NCI-H1417 (cell line): ENCODE measurements at places on chromosomes 12 and 14.

GRCh38 chr12:17928708-17929366 lies 161.2 kb downstream of the RERGL start:
- peak; percentile 38 for DNase-seq

DNA sequence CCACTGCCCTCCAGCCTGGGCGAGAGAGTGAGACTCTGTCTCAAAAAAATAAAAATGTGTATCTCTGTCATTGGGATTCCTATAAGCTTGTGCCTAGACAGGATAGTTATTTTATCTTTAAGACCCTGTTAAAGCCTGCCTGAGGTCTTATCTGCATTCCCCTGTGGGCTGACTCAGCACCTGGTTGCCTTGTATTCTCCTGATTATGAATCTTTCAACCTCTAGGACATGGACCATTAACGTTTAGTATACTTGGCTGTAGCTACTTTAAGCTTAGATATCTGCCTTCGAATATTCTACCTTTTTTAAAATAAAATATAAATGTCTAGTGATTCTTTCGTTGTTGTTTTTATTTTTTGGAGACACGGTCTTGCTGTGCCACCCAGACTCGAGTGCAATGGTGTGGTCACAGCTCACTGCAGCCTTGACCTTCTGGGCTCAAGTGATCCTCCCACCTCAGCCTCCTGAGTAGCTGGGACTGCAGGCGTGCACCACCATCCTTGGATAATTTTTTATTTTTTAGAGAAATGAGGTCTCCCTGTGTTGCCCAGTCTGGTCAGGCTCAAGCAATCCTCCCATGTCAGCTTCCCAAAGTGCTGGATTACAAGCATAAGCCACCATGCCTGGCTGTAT lies 41.3 kb downstream of the RESF1 start:
- no peak for DNase-seq

DNA sequence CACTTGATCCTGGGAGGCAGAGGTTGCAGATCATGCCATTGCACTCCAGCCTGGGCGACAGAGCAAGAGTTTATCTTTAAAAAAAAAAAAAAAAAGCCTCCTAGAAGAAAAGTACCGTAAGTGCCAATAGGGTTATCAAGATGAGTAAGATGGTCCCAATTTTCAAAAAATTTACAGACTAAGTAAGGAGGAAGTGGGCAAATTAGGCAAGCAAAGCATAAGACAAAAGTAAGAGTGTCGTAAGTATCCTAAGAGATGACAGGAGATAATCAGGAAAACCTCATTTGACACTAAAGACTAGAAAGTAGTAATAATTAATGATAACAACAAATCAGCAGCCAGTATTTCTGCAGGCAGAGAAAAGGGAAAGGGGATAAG lies 12.2 kb downstream of the PYM1 start:
- DNase-seq: no peak

DNA sequence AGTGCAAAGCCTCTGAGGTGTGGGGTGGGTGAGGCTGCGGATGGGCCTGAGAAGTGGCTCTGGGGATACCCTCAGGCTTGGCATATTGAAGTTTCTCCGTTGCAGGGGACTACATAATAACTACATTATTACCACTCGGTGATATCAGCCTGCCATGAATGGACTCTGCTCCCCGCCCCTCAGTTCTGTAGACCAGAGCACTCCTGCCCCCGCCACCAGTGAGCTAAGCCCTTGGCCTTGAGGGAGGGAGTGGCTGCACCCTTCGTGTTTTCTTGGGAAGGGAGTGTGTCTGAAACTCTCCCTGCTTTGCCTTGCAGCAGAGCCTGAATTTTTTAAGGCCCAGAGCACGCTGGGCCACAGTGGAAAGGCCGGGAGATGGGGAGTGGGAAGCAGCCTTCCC lies 1.7 kb downstream of the ORAI1 start:
- DNase-seq: no peak

- DNase-seq: no peak
Measured at GRCh38 chr14:75453817-75454434, 26.1 kb downstream of the JDP2 start.

DNA sequence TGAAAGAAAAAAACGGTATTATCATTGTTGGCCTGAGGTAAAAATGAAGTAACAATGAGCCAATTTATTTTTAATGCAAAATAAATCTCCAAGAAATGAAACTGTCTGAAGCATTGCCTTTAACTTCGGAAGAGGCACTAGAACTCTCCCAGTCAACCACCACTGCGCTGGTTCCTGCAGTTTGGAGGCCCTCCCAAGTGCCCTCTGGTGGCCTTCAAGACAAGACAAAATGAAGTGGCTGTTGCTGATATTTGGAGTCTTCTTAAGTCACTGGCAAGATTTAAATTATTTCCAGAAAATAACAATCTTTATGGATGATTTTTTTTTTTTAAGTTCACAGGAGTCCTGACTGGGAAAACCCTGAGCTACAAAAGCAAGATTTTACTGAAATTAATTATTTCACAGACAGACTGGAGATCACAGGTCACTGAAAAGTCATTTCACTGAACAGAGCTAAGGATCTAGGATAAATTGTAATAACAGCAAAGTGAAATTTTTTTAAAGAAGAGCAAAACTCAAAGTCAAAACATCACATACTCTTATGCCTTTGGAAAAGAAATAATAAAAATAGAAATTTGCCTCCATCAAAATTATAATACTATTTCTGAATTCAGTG lies 58.2 kb downstream of the DICER1 start:
- DNase-seq: peak; percentile 25

- no peak for DNase-seq
Measured at GRCh38 chr14:75559451-75560222, 18.8 kb upstream of the FLVCR2 start.

- peak; percentile 19 for DNase-seq
Measured at GRCh38 chr12:75684678-75685616, 173.5 kb upstream of the KRR1 start.

DNA sequence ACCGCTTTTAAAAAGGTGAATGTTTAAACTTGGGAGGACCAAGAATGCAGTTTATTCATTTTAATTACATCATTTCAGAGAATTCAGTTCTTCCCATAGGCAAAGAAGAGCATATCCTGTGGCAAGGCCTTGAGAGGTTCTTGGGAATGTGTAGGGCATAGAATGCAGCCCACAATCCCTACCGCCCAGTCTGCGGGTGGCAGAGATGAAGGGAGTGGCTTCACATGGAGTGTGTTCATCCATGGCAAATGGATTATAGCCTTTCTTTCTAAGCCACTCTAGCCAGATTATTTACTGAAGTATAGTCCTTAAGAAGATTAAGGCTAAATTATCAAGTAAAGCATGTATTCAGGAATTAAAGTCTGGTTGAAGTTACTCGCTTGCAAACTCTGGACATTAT lies 97.4 kb downstream of the TSPAN8 start:
- DNase-seq: no peak

- DNase-seq: no peak
Measured at GRCh38 chr14:61643555-61643954, 51.8 kb upstream of the HIF1A start.

DNA sequence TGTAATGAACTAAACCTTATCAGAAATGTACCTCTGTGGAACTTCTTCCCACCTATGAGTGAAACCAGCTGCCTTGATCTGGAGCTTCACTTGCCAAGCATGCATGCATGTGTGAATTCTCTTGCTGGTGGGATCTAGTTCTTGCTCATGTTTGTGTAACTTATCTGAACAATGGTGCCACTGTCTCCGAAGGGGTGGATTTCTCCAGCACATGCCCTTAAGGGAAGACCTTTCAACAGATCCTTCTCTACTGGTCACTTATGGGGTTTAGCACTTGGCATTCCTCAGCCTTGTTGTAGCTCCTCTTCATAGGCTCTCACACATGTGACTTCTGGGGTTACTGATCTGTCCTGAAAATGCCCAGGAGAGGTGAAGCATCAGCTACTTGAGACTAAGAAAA lies 25.0 kb downstream of the SMOC1 start:
- DNase-seq: no peak

DNA sequence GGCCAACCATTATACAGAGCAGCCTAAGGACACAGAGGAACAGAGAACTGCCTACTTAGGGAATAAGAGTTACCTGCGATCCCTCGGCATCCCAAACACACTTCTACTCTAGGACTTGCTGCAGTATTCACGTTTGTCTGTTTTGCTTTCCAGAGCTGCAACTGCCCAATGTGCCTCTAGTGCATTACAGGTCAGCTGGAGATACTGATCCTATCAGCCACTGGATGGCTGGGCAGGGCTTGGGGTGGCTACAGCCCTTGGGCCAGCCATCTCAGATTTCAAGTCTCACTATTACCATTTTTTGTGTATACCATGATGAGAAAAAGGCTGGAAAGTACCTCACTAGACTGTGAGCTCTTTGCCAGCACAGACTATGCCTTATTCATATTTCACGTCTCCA lies 4.6 kb downstream of the ARF3 start:
- no peak for DNase-seq

- DNase-seq: no peak
Measured at GRCh38 chr12:98578821-98579220, 14.7 kb upstream of the SLC25A3 start.

GRCh38 chr14:82159624-82160023 lies 626.0 kb upstream of the SEL1L start:
- no peak for DNase-seq

GRCh38 chr14:61802010-61802568 lies 39.9 kb downstream of the SNAPC1 start:
- no peak for DNase-seq

- DNase-seq: no peak
Measured at GRCh38 chr12:26786865-26787514, 46.0 kb downstream of the ITPR2 start.

DNA sequence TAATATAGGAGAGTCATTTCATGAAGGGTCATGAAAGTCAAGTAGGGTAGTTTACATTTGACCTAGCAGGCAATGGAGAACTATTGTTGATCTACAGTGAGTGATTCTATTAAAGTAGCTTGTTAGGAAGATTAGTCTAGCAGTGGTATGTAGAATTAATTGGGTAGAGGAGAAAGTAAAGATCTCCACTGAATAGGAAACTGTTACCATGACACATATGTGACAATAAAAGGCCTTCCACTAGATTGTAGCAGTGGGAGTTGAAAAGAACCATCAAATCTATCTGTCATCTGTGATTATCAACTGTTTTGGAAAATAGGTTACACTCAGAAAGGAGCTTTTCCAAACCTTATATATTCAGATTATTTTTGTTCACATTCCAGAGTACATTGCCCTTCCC lies 92.3 kb downstream of the SOX5 start:
- DNase-seq: no peak

DNA sequence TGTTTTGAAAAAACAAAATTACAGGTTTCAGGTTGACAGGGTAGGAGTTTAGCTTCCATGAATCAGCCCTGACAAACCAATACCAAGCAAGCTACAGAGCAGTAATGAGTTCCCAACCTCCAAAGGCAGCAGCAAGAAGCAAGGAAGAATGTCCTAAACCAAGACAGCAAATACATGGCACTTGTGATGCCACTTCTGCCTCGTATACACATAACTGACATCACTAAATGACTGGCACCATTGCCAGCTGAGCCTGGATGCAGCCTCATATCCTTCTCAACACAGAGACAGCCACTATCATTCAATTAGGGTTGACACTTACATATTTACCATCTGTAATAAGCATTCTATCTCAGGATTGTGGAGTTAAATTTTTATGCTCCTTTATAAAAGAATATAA lies 35.0 kb upstream of the MDM1 start:
- no peak for DNase-seq

DNA sequence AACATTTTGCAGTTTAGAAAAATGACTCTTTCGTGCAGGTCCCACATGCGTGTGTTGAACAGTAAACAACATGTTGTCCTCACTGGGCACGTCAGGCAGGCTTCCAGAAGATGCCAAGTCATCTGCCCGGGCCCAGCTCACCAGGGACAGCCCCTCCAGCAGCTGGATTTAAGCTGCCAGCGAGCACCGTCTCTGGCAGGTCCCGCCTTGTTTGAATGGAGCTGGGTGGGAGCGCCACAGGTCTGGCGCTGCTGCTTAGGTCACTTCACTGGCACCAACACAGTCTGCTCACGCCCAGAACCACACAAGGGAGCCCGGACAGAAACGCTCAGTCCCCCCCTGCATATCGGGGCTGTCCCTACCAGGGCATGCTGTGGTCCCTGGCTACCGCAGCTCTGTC lies 33.1 kb upstream of the MMP17 start:
- DNase-seq: no peak

DNA sequence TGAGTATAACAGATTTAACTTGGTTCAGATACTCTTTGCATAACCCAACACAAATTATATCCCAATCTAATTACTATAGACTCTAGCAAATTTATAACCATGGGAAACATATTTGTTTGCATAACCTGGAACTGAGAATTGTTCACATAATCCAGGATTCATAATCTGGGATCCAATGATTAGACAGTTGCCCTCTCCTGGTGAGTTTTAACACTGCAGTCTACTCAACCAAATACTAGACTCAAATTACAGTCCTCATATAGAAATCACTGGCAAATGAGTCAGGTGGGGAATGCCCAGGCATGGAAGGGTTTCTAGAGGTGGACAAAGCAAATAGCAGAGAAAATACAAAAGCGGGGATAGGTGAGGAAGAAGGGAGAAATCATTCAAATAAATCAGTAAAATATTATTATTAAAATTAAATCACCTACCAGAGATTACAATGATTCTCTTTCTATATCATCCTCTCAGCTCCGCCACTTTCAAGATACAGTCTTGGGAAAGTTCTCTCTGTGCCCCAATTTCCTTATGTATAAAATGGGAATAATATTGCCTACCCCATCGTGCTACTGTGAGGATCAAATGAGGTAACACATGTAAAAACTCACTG lies 9.4 kb downstream of the GCH1 start:
- peak; percentile 5 for DNase-seq

DNA sequence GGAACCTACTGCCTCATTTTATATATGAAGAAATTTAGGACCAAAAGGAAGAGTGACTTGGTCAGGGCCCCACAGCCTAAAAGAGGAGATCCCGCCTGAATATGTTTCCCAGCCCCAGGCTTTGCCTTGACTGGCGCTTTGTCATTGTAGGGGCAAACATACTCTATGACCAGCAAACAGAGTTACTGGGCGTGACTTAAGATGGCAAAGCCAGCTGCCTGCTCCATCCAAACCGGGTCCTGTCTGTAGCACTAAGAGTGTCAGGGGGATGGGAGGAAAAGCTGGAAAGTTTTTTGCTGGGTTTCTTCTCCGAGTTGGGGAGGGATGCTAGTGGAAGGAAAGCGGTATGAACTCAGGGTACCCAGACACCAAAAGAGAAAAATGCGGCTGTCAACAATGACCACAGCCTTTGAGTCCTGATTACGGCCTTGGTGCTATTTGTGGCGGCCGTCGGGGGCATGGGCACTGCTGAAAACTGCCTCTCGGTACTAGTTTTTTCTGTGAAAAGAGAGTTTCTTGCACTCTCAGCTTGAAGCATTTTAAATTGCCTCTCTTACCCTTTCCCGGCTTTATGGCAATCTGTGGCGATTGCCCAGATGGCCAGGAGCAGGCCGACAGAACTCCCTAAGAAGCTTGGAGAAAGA lies 82.7 kb downstream of the PRIMA1 start:
- no peak for DNase-seq

DNA sequence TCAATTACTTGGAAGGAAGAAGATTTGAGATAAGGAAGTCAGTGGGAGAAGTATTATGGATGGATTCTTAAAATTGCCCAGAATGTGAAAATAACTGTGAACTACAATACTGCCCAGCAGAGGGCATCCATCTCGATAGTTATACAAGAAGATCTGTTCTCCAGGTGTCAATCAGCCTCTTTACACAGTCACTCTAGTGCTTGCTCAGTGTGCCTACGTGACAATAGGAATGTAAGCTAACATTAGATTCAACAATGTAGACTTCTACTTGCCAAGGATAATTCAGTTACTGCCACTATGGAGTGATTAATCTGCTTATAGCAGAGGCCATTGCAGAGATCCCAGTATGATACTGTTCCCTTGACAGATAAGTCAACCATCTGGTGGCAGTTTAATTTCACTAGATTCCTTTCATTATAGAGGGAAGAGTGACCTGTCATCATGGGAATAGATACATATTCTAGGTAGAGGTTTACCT lies 10.6 kb upstream of the MAP4K5 start:
- peak; percentile 79 for DNase-seq
